ENCODE measurements at places on chromosomes 5 and 9.

- DNase-seq = no peak
Observed at GRCh38 chr9:110157823-110158664, 49.9 kb downstream of the C9orf152 start.

DNA sequence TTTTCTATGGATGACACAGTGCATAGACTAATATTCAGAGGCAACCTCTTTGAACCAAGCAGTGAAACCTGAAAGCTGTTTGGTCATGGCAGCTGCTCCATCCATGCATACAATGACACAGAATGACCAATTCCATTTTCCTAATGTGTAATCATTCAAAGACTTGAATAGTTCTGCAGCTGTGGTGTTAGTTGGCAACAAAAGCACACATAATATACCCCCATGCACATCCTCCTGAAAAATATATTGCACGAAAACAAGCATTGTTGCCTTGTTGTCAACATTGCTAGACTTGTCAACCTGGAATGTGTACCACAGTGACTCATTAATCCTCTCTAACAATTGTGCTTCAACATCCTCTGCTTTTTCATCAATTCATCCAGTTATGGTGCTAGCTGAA is 71.0 kb upstream of the SEMA6A start:
- no peak for DNase-seq

- DNase-seq = no peak
Observed at GRCh38 chr9:123102375-123103113, 69.1 kb downstream of the GPR21 start.

DNA sequence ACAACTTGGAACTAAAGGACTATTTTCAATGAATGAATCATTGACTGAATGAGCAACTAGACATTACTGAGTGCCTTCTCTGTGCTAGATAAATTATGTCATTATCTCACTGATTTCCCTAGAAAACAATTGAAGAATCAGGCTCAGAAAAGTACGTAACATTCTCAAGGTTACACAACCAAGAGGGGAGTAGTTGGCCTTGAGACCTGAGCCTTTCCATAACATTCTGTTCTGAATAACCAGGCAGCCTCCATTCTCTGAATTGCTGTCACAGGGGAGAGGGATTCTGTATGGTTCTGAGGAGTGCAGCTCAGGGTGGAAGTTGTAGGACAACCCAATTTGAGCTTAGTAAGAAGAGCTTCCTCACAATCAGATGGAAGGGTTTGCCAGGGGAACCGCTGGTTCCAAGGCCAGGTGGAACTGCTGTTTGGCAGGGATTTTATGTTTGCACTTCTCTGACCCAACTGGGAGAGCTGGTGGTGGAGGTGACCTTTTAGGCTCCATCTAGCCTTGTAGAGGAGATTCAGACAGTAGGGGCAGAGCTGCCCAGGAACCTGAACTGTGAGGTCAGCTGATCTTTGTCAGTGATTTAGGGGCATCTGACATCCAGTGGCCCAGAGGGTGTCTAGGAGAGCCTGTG is 16.3 kb downstream of the POLR1E start:
- no peak for DNase-seq

GRCh38 chr9:6644346-6645104 is 1.0 kb downstream of the GLDC start:
- no peak for DNase-seq

- peak; percentile 8 for DNase-seq
Observed at GRCh38 chr5:117454716-117455212, 880.1 kb upstream of the SEMA6A start.

GRCh38 chr9:133355881-133356357 is 368 bp downstream of the SURF1 start:
- no peak for DNase-seq

DNA sequence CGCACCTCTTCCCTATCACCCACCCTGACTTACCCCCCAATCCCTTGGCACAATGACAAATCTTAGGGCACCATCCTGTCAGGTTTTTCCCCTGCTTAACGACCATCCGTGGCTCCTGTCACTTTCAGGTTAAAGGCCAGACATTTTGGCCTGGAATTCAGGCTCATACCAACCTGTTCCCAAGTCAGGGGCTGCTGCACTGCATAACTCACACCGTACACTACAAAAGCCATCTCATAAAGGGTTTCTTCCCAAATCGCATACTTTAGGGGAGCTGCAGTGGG is 7.5 kb upstream of the AKNA start:
- DNase-seq = no peak

- DNase-seq = no peak
Observed at GRCh38 chr5:90071066-90071465, 338.5 kb downstream of the CETN3 start.

- no peak for DNase-seq
Observed at GRCh38 chr9:34484678-34485077, 26.1 kb downstream of the DNAI1 start.

- DNase-seq = no peak
Observed at GRCh38 chr9:81380504-81381359, 308.6 kb downstream of the TLE1 start.

DNA sequence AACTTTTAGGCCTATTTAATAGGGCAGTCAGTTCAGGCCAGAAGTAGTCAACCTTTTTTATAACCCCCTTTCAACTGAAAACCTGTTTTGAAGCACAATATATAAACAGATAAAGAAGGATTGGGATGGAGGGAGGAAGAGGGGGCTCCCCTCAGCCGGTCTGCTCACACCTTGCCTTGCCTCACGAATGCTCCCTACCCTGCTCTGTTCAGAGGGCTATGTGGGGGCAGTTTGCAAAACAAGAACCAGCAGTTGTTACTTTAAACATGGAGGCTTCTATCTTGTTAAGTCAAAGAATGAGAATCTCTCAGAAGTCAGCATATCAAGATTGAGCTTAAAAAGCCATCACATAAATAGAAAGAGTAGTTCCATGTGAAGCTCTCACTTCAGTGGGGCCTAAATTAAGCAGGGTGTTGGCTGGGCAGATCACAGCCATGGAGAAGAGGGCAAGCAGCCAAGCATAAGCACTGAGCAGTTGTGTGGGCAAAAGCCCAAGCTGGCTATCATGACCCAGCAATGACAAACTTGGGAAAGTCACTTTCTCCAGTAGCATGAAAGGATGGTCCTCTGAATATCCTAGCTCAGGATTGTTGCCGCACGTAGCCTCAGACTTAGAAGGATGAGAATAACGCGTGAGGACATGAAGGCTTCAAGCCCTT is 70.6 kb downstream of the ALDH1A1 start:
- no peak for DNase-seq

- DNase-seq = no peak
Observed at GRCh38 chr5:101431201-101431600, 528.1 kb upstream of the ST8SIA4 start.

- no peak for DNase-seq
Observed at GRCh38 chr5:112174959-112175594, 244.0 kb downstream of the EPB41L4A start.

GRCh38 chr5:167696558-167697314 is 594.7 kb upstream of the WWC1 start:
- no peak for DNase-seq

DNA sequence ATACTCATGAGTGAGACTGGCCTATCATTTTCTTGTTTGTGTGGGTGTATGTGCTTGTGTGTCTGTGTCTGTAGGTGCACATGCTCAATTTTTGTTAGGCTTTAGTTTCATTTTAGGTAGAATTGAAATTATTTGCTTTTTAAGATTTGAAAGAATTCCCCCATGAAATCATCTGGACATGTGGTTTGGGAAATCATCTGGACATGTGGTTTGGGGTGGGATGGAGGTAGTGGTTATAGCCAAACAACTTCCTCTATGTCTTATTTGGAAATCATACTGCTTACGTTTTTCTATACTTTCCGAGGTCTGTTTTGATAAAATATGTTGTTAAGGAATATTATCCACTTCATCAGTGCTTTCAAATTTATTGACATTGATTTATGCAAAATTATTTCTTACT is 485.4 kb upstream of the CLINT1 start:
- DNase-seq = no peak

DNA sequence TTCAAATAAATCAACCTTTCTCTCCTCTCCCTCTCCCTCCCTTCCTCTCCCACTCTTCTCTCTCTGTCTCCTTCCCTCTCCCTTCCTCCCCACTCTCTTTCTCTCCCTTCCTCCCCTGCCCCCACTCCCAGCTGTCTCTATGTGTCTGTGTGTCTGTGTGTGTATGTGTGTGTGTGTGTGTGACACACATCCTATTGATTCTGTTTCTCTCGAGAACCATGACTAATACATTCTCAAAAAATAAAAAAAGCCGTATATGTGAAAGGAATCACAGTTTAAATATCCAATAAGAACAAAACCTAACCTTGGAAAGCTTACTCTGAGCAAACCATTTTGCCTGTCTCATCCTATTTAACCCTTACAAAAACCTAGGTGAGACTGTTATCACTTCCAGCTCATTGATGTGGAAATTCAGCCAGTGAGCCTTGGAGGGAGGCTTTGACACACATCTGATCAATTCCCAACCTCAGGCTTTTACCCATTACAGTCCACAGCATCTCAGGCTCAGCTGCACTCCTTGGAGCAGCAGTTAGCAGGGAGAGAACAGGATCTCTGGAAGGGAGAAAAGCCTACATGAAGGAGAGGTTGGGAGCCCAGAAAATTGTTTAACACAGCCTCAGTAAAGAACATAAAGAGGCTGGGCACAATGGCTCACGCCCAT is 8.3 kb downstream of the HSD17B3 start:
- no peak for DNase-seq

DNA sequence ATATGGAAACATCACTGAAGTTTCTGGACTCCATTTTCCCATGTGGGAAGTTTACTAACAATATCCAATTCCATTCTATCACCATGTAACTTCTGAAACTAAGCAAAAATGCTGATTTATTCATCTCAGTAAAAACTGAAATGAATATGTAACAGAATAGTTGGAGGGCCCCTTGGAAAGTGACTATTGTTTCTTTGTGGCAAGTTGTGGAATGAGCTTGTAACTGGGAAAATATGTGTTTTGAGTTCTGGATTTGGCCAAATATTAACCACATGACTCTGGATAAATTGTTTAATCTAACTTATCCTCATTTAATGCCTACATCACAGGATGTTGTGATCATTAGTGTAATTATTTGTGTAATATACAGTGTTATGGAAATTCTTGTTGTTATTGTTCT is 619.3 kb downstream of the TLE4 start:
- DNase-seq = no peak

DNA sequence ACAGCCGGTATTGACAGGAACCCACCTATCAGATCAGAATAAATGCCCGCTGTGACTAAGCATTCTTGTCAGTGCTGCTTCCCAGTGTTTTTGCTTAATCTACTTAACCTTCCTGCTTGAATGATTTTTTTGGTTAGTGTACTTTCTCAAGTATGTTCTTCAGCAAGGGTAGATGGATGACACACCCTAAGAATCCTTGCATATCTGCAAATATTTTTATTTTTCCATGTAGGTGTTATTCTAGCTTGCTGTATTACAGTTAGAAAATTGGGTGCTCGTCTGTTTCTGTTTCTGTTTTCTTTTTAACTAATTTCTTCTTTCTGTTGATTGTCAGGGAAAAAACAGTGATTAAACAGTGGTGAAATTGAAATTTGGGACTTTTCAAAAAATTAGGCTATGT is 64.5 kb downstream of the SEC61B start:
- no peak for DNase-seq

DNA sequence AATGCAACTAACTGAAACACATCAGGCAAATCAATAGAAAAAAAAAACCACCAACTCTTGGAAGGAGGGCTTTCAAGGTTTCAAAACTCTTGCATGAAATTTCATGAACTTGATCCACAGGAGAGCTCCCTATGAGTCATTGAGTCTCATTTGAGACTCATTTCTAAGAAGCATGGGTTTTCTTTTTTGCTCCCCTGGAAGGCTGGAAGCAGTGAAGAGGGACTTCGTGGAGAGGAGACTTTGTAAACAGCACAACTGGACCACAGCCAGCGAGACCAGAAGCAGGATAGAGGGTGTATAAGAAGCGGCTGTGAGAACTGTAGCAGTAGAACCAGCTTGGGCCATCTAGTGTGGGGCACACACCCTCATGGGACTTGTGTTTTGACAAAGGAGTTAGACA is 41.2 kb upstream of the RAPGEF1 start:
- DNase-seq = no peak

DNA sequence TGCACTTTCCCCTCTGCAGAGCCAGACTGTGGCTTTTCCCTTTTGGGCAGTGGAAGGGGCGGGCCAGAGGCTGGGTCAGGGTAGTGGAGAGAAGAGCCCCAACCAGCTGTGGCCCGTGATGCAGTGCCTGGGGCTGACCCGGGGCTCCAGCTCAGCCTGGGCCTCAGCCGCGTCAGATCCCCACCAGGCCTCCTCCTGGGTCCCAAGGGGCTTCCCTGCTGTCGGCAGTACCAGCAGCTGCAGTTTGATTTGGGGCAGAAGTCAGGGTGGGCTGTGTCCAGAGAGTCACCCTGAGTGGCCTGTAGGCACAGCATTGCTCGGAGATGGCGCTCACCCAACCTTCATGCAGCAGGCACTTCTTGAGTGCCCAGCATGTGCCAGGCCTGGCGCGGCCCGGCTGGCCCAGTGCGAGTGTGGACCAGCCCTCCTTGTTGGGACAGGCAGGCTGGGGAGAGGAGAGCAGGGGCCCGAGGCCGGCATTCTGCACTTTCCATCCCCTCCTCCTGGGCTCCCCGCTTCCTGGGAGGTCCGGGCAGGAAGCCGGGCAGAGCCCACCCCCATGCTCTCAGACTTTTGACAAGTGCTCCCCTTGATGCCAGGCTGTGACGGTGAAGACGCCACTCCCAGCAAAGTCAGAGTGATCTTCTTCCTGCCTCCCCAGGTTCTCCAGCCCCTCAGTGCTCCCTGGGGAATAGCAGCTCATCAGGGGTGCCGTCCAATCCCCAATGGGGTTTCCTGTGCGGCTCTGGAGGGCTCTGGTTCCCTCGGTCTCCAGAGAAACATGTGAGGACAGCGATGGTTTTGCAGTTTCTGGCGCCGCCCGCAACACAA is 88.3 kb upstream of the COL5A1 start:
- DNase-seq = no peak

DNA sequence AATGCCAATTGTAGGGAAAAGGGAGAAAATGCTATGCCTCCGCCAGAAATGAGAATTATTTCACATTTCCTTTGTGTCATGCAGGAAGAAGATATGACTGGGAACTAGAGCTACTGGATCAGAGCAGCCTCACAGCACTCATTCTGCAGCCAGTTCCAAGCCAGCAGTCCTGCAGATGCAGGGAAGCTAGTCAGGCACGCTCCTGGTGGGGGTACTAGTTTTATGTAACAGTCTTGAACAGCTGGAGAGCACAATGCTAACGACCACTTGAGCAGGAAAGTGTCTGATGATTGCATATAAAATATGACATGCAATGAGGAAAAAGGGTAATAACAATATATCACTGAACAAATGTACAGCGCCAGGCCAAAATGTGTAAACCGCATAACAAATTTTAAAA is 21.7 kb downstream of the CDH10 start:
- DNase-seq = no peak

- no peak for DNase-seq
Observed at GRCh38 chr9:21082671-21083070, 4.9 kb upstream of the IFNB1 start.

GRCh38 chr9:120820095-120820494 is 22.6 kb downstream of the PSMD5 start:
- no peak for DNase-seq

- DNase-seq = no peak
Observed at GRCh38 chr9:111955048-111955447, 58.4 kb downstream of the UGCG start.
